ENCODE measurements at places on chromosomes 1 and 21. TPM values are rescaled to one million over a fixed set of nuclear protein-coding genes. Genes with fewer than 3 reads are reported as not detected.

NUAK2 gene
- 0.44 TPM for total RNA-seq

DNA sequence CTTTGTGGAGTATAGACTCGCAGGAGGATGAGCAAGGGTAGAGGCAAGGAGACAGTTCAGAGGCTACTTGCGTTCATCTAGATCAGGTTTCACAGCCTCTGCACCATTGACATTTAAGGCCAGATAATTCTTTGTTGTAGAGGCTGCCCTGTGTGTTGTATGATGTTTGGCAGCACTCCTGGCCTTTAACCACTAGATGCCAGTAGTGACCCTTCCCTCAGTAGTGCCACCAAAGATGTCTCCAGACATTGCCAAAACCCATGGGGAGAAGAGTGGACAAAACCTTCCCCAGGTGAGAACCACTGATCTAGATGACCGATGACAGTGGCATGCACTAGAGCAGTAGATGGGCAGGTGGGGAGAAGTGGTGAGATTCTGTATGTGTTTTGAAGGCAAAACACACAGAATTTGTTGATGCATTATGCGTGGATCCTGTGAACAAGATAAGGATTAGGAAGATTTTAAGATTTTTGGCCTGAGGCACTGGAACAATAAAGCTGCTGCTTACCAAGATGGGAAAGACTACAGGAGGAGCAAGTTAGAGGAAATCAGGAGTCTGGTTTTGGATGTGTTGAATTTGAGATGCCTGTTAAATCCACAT is 9.9 kb upstream of the COG2 start:
- no peak for DNase-seq
- H3K4me1 ChIP-seq, result no peaks in the 10 kb centered on the region
- no peak overlapping the region for H3K4me3 ChIP-seq

DNA sequence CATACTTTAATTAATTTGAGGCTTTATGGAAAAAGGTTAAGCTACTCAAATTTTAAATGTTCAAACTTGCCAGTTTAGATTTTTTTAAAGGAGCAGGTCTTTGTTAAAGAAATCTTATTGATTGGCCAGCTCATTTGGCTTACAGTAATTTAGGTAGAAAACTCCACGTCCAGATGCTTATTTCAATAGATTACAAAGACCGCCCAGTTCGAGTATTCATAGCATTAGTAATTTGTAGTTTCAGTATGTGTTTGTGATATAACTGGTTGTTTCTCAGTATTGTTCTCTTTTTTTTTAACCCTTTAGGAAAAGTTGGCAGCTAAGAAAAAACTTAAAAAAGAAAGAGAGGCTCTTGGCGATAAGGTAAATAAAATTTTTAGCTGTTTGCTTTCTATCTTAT is 1.6 kb downstream of the RPF1 start:
- no peaks in the 10 kb centered on the region for H3K27me3 ChIP-seq
- H3K27ac ChIP-seq, result no peak overlapping the region
- H3K4me1 ChIP-seq, result peaks cover 5% of the 10 kb centered on the region

DNA sequence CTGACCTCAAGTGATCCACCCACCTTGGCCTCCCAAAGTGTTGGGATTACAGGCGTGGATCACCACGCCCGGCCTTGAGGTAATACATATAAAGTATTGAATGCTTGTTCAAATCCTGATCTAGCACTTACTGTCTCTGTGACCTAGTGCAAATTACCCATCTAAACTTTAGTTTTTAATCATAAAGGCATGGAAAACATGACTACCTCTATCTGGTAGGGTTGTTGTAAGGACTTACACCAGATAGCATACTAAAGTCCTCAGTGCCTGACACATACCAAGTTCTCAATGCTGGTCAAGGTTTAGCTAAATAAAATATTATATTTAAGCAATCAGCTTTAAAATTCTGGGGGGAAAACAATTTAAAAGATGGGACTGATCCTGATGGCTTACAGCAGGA is 38.3 kb downstream of the RAB3GAP2 start:
- no peak for DNase-seq
- no peaks in the 10 kb centered on the region for H3K4me1 ChIP-seq
- peaks cover 24% of the 10 kb centered on the region for H3K36me3 ChIP-seq
- no peak overlapping the region for H3K27ac ChIP-seq

DNA sequence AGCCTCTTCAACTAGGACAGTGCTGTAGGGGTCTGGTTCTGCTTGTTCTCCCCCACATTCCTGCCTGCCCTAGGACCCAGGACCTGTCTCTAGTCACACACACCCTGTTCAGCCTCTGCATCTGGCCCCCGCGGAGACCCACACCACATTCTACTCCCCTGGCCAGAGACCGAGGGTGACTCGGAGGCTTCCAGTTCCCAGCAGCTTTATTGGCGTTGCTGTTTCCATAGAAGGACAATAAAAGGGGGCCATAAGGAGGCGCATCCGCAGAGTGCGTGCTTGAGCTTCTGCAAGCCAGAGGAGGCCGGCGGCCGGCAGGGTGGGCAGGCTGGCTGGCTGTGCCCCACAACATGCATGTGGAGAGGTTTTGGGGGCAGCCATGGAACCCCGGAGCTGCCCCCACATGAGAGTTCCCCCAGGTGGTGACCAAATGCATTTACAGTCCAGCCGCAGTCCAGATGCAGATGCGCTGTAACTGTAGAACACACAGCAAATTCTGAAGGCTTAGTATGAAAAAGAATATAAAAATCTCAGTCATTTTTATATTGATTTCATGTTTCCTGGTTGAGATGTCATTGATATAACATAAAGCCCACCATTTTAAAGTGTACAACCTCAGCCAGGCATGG is 52.4 kb downstream of the PDE9A start:
- no peak for DNase-seq
- peaks cover 57% of the 10 kb centered on the region for H3K27me3 ChIP-seq
- H3K27ac ChIP-seq, result no peak overlapping the region
- no peaks in the 10 kb centered on the region for H3K36me3 ChIP-seq

DNA sequence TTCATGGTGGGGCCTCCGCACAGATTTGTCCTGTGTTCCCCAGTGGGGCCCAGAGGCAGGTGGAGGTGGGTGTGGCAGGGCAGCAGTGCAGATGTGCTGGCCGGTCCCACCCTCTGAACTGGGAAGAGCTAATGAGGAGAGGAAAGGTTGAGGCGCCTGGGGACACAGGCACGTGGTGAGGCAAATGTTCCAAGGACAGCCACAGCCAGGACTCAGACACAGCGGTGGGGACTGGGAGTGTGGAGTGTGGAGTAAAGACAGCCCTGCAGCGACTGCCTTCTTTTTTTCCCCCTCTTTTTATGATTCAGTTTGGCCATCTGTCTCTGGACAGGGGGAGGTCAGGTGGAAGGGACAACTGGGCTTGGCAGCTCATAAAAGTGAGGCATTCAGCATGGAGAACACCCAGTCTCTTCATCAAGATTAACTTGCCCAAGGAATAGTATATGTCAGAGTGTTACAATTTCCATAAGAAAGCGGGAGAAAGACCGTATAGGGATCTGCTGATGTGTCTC is 104.2 kb upstream of the GCLM start:
- H3K27ac ChIP-seq, result no peak overlapping the region
- H3K36me3 ChIP-seq, result no peaks in the 10 kb centered on the region
- H3K4me3 ChIP-seq, result no peak overlapping the region
- peaks cover 22% of the 10 kb centered on the region for H3K4me1 ChIP-seq
